ENCODE measurements at places on chromosomes 2 and 18.

- DNase-seq, result no peak
Observed at GRCh38 chr2:76851000-76851399, 671.2 kb downstream of the LRRTM4 start.

- no peak for DNase-seq
Observed at GRCh38 chr2:9774266-9774665, 69.0 kb upstream of the TAF1B start.

DNA sequence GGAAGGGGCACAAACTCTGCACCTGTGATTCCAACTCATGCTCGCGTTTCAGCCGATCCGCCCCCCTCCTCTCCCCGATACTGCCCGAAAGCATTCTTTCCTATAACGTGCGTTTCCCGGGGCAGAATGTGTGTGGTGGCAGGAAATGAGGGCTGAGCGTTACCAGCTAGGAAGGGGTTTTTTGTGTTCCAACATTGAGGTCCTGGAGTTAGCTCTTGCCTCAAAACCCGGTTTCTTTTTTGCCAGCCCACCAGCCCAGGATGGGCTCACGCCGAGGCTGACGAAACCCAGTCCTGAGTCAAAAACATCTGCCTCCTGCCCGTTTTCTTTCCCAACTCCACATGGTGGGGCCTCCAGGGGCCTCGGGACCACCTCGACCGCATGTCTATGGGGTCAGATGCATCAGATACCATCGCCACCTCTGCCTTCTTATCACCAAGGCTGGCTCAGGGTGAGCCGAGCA is 113.7 kb upstream of the COPS8 start:
- no peak for DNase-seq

- no peak for DNase-seq
Observed at GRCh38 chr2:61855318-61855613, 1.4 kb upstream of the FAM161A start.

DNA sequence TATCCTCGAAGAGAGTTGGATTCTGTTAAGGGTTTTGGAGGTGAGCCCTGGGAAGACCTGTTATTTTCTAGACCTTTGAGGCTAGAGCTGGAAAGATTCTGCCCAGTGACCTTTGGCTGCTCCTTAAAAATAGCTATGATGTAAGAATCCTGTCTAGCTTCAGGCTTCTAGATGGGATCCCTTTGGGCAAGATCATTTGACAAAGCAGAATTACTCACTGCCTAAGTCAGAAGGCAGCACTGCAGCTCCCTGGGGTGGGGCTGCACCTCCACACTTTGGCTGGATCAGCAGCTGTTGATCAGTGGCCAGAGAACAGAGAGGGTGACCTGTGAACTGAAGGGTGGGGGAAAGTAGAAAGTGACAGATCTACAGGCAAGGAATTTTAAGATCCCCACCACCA is 103.8 kb downstream of the ASAP2 start:
- no peak for DNase-seq

GRCh38 chr18:62637807-62638687 is 77.3 kb upstream of the PHLPP1 start:
- DNase-seq, result no peak

DNA sequence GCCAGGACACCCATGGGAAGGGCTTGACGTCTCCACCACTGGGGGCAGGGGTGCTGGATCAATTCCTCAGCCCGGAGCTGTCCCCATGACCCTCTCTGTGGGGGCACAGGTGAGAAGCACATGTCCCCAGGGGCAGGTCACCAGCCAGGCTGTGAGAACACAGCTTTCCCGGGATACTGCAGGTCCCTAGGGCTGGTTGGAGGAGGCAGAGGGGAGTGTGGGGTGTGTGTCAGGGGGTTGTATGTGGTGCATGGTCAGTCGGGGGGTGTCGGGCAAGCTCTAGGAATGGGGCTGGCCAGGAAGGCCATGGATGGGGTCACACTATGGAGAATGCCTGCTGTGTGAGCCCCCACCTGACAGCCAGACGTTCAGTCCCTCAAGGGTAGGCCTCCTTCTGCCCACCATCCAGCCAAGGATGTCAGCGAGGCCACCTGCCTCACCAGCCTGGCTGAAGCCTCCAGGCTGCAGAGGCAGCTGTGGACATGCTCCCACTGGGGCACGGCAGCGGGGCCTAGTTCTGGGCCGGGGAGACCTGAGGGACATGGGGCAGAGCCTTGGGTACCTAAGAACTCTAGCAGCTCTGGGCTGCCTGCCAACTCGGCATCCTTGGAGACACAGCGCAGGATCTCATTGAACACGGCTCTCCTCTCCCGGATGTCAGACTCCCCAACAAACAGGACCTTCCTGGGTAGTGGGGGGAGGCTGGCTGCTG is 10.3 kb downstream of the HS1BP3 start:
- DNase-seq, result no peak

GRCh38 chr2:95010718-95011117 is 14.8 kb upstream of the MAL start:
- DNase-seq, result no peak

DNA sequence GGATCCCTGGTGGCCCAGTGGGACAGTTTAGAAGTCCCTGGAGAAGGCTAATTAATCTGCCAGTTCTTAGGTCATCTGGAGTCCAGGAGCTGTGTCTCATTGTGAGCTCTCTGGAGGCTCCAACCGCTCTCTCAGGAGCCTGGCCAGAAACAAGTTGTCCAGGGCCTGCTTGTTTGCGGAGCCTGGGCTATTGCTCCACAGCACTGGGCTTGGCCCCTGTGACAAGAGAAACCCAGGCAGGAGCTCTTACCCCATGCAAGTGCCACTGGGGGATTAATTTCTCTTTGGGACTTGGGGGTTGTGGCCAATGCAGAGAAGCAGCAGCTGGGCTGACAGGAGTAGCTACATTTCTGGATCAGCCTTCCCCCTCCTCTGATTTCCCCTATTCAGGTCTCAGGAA is 24.5 kb upstream of the TNP1 start:
- DNase-seq, result no peak

All from AG04450 (cell line).